ENCODE measurements at places on chromosomes 4 and X. TPM values are rescaled to one million over a fixed set of nuclear protein-coding genes. Genes with fewer than 3 reads are reported as not detected.

GRCh38 chr4:89434364-89434988, 126.9 kb upstream of the GPRIN3 start:
- DNase-seq: peak; percentile 58

- peak; percentile 11 for DNase-seq
These were observed 23.8 kb downstream of the BMX start for GRCh38 chrX:15524417-15524816.

- DNase-seq: no peak
These were observed 5.2 kb downstream of the HS3ST1 start for GRCh38 chr4:11423465-11423864.

DNA sequence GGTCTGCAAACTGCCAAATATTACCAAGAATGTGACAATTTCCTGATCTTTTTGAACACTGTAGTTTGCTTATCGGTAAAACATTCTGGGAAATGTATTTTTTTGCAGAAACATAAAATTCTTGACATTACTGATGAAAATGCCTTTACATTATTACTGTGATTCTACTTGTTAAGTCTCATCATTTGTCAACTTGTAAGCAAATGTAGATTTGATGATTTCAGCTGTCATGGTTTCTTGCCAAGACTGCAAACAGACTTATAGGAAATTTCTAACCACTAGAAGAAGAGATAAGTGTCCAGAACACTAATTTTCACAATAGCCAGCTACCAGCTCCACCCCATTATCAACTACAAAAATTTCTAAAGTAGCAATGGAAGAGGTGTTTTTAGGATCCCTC, 560.4 kb downstream of the STPG2 start:
- DNase-seq: no peak

GRCh38 chrX:79130857-79131256, 13.6 kb upstream of the GPR174 start:
- no peak for DNase-seq

GRCh38 chr4:185232370-185232769, 23.0 kb downstream of the SNX25 start:
- DNase-seq: no peak

DNA sequence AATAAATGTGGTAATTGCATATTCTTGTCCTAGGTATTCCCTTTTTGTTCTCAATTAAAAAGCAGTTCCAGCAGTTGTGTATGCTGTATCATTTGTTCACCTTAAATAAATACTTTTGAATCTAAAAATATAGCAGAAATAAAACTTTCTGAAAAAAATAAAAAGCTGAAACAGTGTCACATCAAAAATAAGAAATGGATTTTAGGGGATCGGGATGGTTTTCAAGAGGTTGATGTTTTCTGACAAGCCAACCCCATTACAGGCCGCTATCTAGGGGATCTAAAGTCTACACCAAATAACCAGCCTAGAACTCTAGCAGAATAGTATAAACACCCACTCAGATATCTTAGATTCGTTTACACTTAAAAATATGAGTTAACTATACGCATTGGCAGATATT, 95.4 kb upstream of the MAML3 start:
- DNase-seq: peak; percentile 56

- DNase-seq: no peak
These were observed 31.8 kb upstream of the ERVMER34-1 start for GRCh38 chr4:52783069-52783468.

- peak; percentile 8 for DNase-seq
These were observed 32.7 kb upstream of the MSN start for GRCh38 chrX:65634732-65635131.

Gene COL25A1
- 9.7 TPM for total RNA-seq

Gene KLF8
- total RNA-seq: 3.3 TPM

Gene SSX4
- total RNA-seq: not detected

Gene SRPX
- 47.4 TPM for total RNA-seq

Gene SLC25A5
- 73.8 TPM for total RNA-seq

Gene ADH6
- not detected for total RNA-seq
